ENCODE measurements at places on chromosomes 1 and 21.
A peak's percentile ranks its signal among the peaks of the same experiment; 100 is the strongest.

- no peak for DNase-seq
These were observed 311 bp downstream of the SPEN start for GRCh38 chr1:15847893-15848142.

DNA sequence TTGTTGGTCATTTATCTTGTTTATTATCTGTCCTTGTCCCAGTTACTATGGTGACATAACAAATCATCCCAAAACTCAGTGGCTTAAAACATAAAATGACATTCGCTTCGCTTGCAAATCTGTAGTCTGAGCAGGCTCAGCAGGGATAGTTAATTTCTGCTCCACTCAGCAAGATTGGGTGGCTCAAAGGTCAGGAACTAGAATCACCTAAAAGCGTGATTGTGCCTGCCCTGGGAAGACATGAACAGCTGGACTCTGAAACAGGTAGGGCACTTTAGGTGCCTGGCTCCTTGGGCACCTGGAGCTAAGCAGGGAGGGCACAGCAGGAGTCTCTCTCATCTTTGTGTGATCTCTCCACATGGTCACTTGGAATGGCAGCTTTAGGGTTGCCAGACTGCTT lies 14.7 kb upstream of the TRAF3IP3 start:
- no peak for DNase-seq

DNA sequence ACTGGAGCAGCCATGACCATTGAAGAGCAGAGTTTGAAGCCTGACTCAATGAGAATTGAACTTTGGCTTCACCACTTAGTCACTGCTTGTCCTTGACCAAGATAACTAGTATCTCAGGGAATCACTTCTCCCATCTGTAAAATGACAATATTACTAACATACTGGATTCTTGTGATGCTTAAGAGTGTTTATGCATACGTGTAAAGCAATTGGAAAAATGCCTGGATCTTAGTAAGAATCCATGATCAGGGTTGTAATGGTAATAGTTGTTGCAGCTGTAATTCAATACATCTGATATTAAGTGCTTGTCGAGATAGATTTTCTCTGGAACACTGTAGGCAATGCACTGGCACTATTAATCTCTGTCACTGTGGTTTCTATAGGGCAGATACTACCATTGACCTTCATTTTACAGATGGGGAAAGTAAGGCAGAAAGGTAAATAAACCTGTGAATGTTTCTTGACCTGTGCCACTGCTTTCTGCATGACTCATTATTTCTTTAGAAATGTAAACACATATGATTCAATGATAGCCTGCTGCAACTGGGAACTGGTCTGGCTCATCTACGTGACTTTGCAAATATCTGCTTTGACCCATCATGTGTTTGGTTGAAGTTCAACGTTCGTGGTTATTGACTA lies 662.5 kb downstream of the PLA2G4A start:
- no peak for DNase-seq

GRCh38 chr1:40394491-40395172 lies 21.1 kb downstream of the SMAP2 start:
- no peak for DNase-seq

- no peak for DNase-seq
These were observed 22.0 kb upstream of the IFNLR1 start for GRCh38 chr1:24209097-24209496.

GRCh38 chr1:170790175-170790574 lies 126.2 kb downstream of the PRRX1 start:
- no peak for DNase-seq

GRCh38 chr21:43305811-43306311 lies 121.1 kb downstream of the SIK1 start:
- DNase-seq = no peak

- no peak for DNase-seq
These were observed 282.4 kb upstream of the SGIP1 start for GRCh38 chr1:66251546-66251945.

- no peak for DNase-seq
These were observed 12.6 kb downstream of the ELF3 start for GRCh38 chr1:202023001-202023433.

GRCh38 chr1:226638001-226638601 lies 89.5 kb downstream of the STUM start:
- no peak for DNase-seq

DNA sequence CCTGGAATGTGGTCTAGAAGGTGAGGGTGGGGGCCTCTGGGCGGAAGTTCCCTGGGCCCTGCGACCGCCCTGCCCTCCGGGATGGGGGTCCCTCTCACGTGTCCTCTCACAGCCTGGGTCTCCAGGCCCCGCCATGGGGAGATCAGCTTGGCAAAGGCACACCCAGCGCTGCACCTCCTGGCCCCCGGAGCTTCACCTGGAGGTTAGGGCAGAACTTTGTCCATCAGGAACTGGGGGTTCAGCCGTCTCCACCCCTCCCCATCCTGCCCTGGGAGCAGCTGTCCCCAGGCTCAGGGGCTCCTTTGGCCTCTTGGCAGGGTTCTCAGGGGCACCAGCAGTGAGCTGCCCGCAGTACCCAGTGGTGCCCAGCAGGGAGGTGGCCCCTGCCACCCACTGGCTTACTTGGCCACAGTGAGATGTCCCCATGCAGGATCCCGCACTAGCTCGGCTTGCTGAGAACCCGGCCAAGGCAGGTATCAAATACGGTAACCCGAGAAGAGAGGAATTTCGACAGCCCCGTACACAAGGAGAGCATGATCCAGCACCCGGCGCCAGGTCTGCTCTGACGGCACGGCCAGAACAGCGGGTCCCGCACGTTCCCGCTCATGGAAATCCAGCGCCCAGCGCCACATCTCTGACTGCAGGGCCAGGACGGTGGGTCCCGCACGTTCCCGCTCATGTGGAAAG lies 36.7 kb downstream of the RRP1 start:
- no peak for DNase-seq

DNA sequence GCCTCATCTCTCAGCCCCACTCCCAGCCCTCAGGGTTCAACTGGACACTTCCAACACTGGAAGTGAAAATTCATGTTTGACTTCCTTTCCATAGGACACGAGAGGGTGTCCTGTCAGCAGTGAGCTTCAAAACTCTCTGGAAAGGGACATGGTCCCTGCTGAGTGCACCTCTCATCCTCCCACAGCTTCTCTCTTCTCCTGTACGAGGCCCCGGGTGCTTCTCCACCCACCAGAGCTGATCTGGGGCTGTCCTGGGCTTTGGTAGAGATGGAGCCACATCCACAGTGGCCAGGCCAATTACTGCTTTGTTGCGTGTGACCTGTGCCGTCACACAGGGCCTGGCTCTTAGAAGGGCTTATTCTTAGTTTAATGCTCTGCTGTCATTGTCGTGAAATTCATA lies 182.3 kb downstream of the RRAGC start:
- DNase-seq = no peak

GRCh38 chr1:1900883-1901640 lies 10.2 kb upstream of the GNB1 start:
- no peak for DNase-seq

DNA sequence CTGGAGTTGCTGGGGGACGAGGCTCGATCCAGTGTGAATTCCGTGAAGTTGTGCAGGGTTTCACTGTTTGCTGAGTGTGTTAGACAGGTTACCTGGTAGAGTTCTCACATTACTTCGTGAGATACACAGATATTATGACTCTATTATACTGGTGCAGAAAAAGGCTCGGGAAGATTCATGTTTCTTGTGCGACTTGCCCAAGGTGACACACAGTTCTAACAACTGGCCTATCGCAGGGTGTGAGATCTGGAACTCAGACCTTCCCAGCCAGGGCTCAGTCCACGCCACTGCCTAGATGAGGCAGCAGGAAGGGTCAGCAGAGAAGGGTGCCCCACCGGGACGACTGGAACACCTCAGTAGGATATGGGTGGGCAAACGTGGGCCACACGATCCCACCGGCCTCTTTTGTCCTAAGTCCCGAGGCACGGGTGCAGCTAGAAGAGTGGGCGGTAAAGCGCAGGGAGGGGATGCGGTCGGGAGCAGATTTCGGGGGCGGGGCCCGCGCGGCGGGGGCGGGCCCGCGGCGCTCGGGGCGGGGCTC lies 296 bp upstream of the RNPEP start:
- peak; percentile 45 for DNase-seq

- no peak for DNase-seq
These were observed 63.3 kb downstream of the TNR start for GRCh38 chr1:175679981-175680652.

DNA sequence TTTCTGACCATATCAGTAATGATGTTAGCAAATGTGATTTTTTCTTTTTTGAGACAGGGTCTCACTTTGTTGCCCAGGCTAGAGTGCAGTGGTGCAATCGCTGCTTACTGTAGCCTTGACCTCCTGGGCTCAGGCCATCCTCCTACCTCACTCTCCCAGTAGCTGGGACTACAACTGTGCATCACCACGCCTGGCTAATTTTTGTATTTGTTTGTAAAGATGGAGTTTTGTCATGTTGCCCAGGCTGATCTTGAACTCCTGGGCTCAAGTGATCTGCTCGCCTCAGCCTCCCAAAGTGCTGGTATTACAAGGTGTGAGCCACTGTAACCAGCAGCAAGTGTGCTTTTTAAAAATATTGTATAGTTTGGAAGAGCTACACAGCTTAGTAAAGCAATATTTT lies 4.1 kb upstream of the CFAP107 start:
- no peak for DNase-seq

- DNase-seq = no peak
These were observed 106.3 kb downstream of the RNF220 start for GRCh38 chr1:44511363-44511762.

GRCh38 chr1:212769459-212770167 lies 22.0 kb downstream of the NSL1 start:
- no peak for DNase-seq
